Stimulated activated CD4-positive, alpha-beta T cell treated with anti-CD3 and anti-CD28 coated beads, Interleukin-4, amount 100 ng/mL, for 48 hours (primary cell): ENCODE measurements at places on chromosomes 12 and 14.

GRCh38 chr14:104239861-104240301, 101.5 kb downstream of the KIF26A start:
- no peak for DNase-seq

DNA sequence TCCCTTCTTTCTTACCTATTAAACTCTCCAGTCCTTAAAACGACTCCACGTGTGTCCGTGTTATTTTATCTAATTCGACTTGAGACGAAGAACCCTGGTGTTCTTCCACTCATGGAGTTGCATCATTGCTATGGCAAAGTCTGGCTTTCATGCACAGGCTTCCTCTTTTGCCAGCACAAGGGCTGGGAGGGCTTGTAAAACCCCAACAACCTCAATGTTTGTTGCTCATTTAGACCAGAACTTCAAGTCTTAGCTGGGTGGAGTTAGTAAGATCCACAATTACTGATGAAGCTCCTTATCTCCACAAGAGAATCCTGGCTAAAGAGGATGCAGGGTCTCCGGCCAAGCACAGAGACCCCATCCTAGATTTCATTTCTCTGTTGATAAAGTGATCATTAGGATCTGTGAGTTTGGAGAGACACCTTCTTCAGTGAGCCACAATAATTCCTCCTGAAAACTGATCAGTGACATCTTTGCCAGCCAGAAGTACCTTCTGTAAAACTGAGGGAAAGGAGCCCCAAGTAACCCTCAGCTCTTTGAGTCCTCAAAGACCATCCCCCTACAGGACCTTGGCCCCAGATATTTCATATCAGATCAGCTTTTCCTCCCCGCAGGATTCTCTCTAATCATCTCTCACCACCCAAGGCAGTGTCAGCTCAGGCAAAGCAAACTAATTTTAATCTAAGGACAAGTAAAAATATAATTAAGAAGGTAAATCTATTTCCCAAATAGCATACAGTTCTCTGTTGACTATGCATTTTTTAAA, 514.6 kb downstream of the FUT8 start:
- DNase-seq: no peak

GRCh38 chr12:100329800-100330199, 27.1 kb upstream of the SLC17A8 start:
- no peak for DNase-seq

- DNase-seq: no peak
Measured at GRCh38 chr12:2282318-2282717, 229.5 kb downstream of the CACNA1C start.
